ENCODE measurements at places on chromosomes 6 and 20. TPM values are rescaled to one million over a fixed set of nuclear protein-coding genes. Genes with fewer than 3 reads are reported as not detected.

The TP53INP2 gene
- total RNA-seq = 5.7 TPM

The RUNX2 gene
- total RNA-seq = 8.0 TPM

The TFAP2D gene
- not detected for total RNA-seq

The SIRPD gene
- not detected for total RNA-seq

The LHFPL5 gene
- not detected for total RNA-seq

The SEL1L2 gene
- total RNA-seq = not detected

The SLC2A10 gene
- total RNA-seq = 41.8 TPM

The KATNA1 gene
- 24.5 TPM for total RNA-seq

The CRIP3 gene
- total RNA-seq = not detected

The MBOAT1 gene
- total RNA-seq = 12.7 TPM

The HLA-DQA1 gene
- not detected for total RNA-seq

The DEFB127 gene
- total RNA-seq = not detected

The RCAN2 gene
- 11.7 TPM for total RNA-seq

The RAET1E gene
- under 0.01 TPM for total RNA-seq

The CYP39A1 gene
- 0.58 TPM for total RNA-seq

The C4A gene
- 5.0 TPM for total RNA-seq

The IL17A gene
- not detected for total RNA-seq

The AVP gene
- total RNA-seq = not detected

The WFDC12 gene
- not detected for total RNA-seq

The TMC2 gene
- not detected for total RNA-seq

The KHDC1 gene
- total RNA-seq = 3.2 TPM

The CLIC5 gene
- total RNA-seq = not detected

The MCCD1 gene
- total RNA-seq = not detected

The RALGAPB gene
- total RNA-seq = 21.6 TPM

The DEFB121 gene
- not detected for total RNA-seq

The KHDRBS2 gene
- total RNA-seq = not detected

The C6orf141 gene
- 7.5 TPM for total RNA-seq

The TTLL9 gene
- total RNA-seq = not detected

The WFDC2 gene
- total RNA-seq = not detected

The BMP5 gene
- not detected for total RNA-seq

The LRRN4 gene
- not detected for total RNA-seq

The ANGPT4 gene
- not detected for total RNA-seq

The SLC24A3 gene
- total RNA-seq = 1.2 TPM

The VARS1 gene
- total RNA-seq = 105 TPM

The COL11A2 gene
- under 0.01 TPM for total RNA-seq

The GJA10 gene
- not detected for total RNA-seq

The LAMA2 gene
- total RNA-seq = 54.8 TPM

The SLC44A4 gene
- total RNA-seq = not detected

The LPIN3 gene
- 18.1 TPM for total RNA-seq

The TREM1 gene
- total RNA-seq = not detected

The ABHD16B gene
- not detected for total RNA-seq

The SRSF3 gene
- 205 TPM for total RNA-seq

The GFOD1 gene
- total RNA-seq = 1.7 TPM

The ALDH5A1 gene
- 7.2 TPM for total RNA-seq

The RAET1G gene
- 1.7 TPM for total RNA-seq

The GABRR2 gene
- total RNA-seq = not detected

The HLA-DOA gene
- total RNA-seq = not detected

The IPCEF1 gene
- total RNA-seq = not detected

The FAM217A gene
- not detected for total RNA-seq

The MRPS26 gene
- total RNA-seq = 52.6 TPM

The BPIFB1 gene
- total RNA-seq = not detected

The KCNK15 gene
- not detected for total RNA-seq

The GTF2H4 gene
- 22.3 TPM for total RNA-seq

The TFAP2C gene
- total RNA-seq = 8.0 TPM

The CLVS2 gene
- total RNA-seq = not detected

All from myometrial cell (primary cell).